Spleen (tissue), 13 donors: ENCODE measurements at places on chromosomes 2 and 18. TPM values are rescaled to one million over a fixed set of nuclear protein-coding genes. Genes with fewer than 3 reads are reported as not detected.

Gene DNER
- total RNA-seq, result not detected

Gene LDAH
- 33.2 TPM for total RNA-seq

Gene NTSR2
- not detected for total RNA-seq

Gene GBX2
- total RNA-seq, result not detected

Gene HOXD1
- 0.88 TPM for total RNA-seq

Gene CRYGD
- total RNA-seq, result not detected

Gene ESPNL
- total RNA-seq, result 0.67 TPM

Gene NGEF
- total RNA-seq, result 0.79 TPM

Gene HOXD8
- total RNA-seq, result 27.0 TPM

Gene IL36G
- not detected for total RNA-seq

Gene UGT1A9
- not detected for total RNA-seq

Gene MC5R
- not detected for total RNA-seq

Gene FABP1
- total RNA-seq, result not detected

Gene NDUFS1
- 64.3 TPM for total RNA-seq

Gene SCYGR4
- total RNA-seq, result not detected

Gene UGT1A8
- total RNA-seq, result not detected

Gene CSRNP3
- total RNA-seq, result 0.84 TPM

Gene MEP1B
- not detected for total RNA-seq

Gene GKN2
- not detected for total RNA-seq

Gene SNTG2
- 21.6 TPM for total RNA-seq

Gene B3GNT7
- 11.2 TPM for total RNA-seq

Gene LYPD6B
- 2.9 TPM for total RNA-seq

Gene VWA3B
- total RNA-seq, result not detected

Gene PLEKHM3
- total RNA-seq, result 18.2 TPM

Gene RAX
- total RNA-seq, result not detected

Gene NEU2
- total RNA-seq, result not detected

Gene ACKR3
- total RNA-seq, result 87.5 TPM

Gene ACMSD
- total RNA-seq, result not detected

Gene PLCD4
- total RNA-seq, result 0.51 TPM

Gene ADD2
- 3.3 TPM for total RNA-seq

Gene PPP1R1C
- total RNA-seq, result not detected

Gene PTMA
- 783 TPM for total RNA-seq

Gene POTEJ
- not detected for total RNA-seq

Gene SIX3
- not detected for total RNA-seq

Gene FAP
- total RNA-seq, result 0.92 TPM

Gene KIAA2012
- not detected for total RNA-seq

Gene MYOM1
- total RNA-seq, result 1.4 TPM

Gene CTAGE1
- total RNA-seq, result not detected

Gene NPC1
- total RNA-seq, result 47.2 TPM

Gene SFTPB
- 1.9 TPM for total RNA-seq

Gene PSMA8
- not detected for total RNA-seq

Gene IGFBP2
- 140 TPM for total RNA-seq

Gene PDK1
- 27.1 TPM for total RNA-seq

Gene FBXO41
- total RNA-seq, result 13.3 TPM

Gene KCNIP3
- 4.9 TPM for total RNA-seq

Gene ASPRV1
- 4.1 TPM for total RNA-seq

Gene STAT4
- 26.4 TPM for total RNA-seq

Gene ANKRD36B
- total RNA-seq, result 79.6 TPM

Gene ERFE
- 3.1 TPM for total RNA-seq

Gene GPR75
- 5.6 TPM for total RNA-seq

Gene ALK
- total RNA-seq, result not detected

Gene IL37
- not detected for total RNA-seq
